Lower lobe of right lung (tissue), 2 donors: ENCODE measurements at places on chromosomes 1 and 21. TPM values are rescaled to one million over a fixed set of nuclear protein-coding genes. Genes with fewer than 3 reads are reported as not detected.
A peak's percentile ranks its signal among the peaks of the same experiment; 100 is the strongest.

GRCh38 chr1:19439464-19440171 is 45.7 kb downstream of the CAPZB start:
- no peak overlapping the region for H3K4me3 ChIP-seq
- no peaks in the 10 kb centered on the region for H3K36me3 ChIP-seq
- H3K27ac ChIP-seq = peak overlapping the region; percentile 82
- peaks cover 90% of the 10 kb centered on the region for H3K4me1 ChIP-seq
- no peak for DNase-seq

- H3K4me3 ChIP-seq = no peak overlapping the region
- H3K27ac ChIP-seq = no peak overlapping the region
- H3K4me1 ChIP-seq = peaks cover 31% of the 10 kb centered on the region
- peaks cover 56% of the 10 kb centered on the region for H3K36me3 ChIP-seq
Measured at GRCh38 chr1:204448344-204448964, 36.8 kb upstream of the PPP1R15B start.

Gene GNG12
- total RNA-seq = 43.3 TPM

Gene AMY2A
- not detected for total RNA-seq

DNA sequence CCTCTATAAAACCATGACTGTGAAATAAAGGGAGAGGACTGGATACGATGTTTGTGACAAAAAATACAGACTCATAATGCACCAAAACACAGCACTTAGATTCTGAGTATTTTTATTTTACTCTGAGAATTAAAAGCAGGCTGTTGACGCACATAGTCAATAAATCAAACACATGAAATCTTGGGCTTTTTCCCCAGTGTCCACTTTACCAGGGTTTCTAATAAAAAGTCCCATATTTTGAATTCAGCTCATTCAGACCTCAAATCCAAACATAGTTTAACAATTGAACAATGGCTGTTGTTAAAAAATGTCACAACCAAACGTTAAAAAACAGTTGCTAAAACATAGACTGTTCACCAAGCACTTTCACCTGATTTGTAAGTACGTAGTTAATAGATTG is 553.4 kb downstream of the LTN1 start:
- peaks cover 4% of the 10 kb centered on the region for H3K4me1 ChIP-seq
- peak overlapping the region; percentile 38 for H3K27ac ChIP-seq
- no peaks in the 10 kb centered on the region for H3K27me3 ChIP-seq
- no peaks in the 10 kb centered on the region for H3K36me3 ChIP-seq

Gene CD1C
- 3.0 TPM for total RNA-seq

DNA sequence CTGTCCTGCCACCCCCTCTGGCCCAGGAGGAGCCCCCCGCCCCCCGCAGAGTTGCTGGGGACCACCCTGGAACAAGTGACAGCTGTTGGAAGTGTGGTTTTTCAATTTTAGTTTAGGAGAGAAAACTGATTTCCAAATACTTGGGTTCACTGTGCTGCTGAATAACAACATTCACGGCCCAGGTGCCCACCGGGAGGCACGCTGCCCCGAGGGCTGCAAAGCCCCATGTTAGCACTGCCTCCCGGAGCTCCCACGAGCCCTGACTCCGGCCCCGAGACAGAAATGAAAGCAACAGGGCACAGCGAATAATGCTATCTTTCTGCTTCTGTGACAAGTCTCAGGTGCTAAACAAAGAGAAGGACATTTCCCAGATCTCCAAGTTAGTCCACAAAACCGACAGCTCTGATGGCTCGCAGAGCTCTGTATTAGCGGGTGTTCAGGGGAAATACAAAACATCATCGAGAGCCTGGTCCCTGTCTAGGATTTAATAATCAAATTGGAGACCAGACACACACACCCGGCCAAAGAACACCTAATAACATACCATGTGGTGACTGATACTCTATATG is 451.5 kb downstream of the KIF26B start:
- DNase-seq = no peak
- no peak overlapping the region for H3K27ac ChIP-seq
- no peaks in the 10 kb centered on the region for H3K36me3 ChIP-seq

- H3K36me3 ChIP-seq = peaks cover 39% of the 10 kb centered on the region
- no peaks in the 10 kb centered on the region for H3K4me1 ChIP-seq
- peak; percentile 53 for DNase-seq
- no peak overlapping the region for H3K4me3 ChIP-seq
- no peak overlapping the region for H3K27ac ChIP-seq
- H3K27me3 ChIP-seq = no peaks in the 10 kb centered on the region
Measured at GRCh38 chr1:229514578-229515275, 6.6 kb upstream of the NUP133 start.

GRCh38 chr1:101077849-101078248 is 52.3 kb upstream of the DPH5 start:
- H3K4me1 ChIP-seq = peaks cover 3% of the 10 kb centered on the region
- DNase-seq = no peak
- no peaks in the 10 kb centered on the region for H3K36me3 ChIP-seq
- H3K4me3 ChIP-seq = no peak overlapping the region
- H3K27ac ChIP-seq = no peak overlapping the region

DNA sequence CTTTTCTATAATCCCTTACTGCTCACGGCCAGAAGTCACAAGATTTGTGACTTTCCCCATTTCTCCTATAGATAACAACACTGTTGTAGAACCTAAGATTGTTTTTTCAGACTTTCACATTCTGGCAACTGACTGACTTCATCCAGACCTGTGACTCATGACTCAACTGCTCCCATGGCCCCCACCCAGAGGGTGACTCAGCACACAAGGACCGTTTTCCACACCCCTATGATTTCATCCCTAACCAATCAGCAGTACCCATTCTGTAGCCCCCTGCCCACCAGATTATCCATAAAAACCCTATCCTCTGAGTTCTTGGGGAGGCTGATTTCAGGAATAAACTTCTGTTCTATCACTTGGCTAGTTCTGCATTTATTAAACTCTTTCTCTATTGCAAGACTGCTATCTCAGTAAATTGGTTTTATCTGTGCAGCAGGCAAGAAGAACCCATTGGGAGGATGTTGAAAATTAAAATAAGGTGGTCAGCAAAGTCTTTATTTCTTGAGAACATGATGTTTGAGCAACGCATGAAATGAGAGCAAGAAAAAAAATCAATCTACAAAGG is 79.7 kb downstream of the NGF start:
- H3K36me3 ChIP-seq = no peaks in the 10 kb centered on the region
- H3K27me3 ChIP-seq = no peaks in the 10 kb centered on the region
- H3K27ac ChIP-seq = no peak overlapping the region

GRCh38 chr1:206439205-206439604 is 31.1 kb upstream of the IKBKE start:
- no peaks in the 10 kb centered on the region for H3K27me3 ChIP-seq
- no peak overlapping the region for H3K27ac ChIP-seq
- DNase-seq = no peak
- H3K4me3 ChIP-seq = no peak overlapping the region
- peaks cover 95% of the 10 kb centered on the region for H3K36me3 ChIP-seq
